ENCODE measurements at places on chromosomes 2 and 18.
A peak's percentile ranks its signal among the peaks of the same experiment; 100 is the strongest.

- no peak for DNase-seq
These were observed 24.3 kb downstream of the STAT4 start for GRCh38 chr2:191126386-191127085.

GRCh38 chr2:202196727-202197126, 41.7 kb downstream of the SUMO1 start:
- DNase-seq = no peak

GRCh38 chr2:206084439-206084869, 1.5 kb downstream of the INO80D start:
- peak; percentile 72 for DNase-seq

GRCh38 chr2:143347271-143347695, 218.1 kb downstream of the ARHGAP15 start:
- DNase-seq = no peak

DNA sequence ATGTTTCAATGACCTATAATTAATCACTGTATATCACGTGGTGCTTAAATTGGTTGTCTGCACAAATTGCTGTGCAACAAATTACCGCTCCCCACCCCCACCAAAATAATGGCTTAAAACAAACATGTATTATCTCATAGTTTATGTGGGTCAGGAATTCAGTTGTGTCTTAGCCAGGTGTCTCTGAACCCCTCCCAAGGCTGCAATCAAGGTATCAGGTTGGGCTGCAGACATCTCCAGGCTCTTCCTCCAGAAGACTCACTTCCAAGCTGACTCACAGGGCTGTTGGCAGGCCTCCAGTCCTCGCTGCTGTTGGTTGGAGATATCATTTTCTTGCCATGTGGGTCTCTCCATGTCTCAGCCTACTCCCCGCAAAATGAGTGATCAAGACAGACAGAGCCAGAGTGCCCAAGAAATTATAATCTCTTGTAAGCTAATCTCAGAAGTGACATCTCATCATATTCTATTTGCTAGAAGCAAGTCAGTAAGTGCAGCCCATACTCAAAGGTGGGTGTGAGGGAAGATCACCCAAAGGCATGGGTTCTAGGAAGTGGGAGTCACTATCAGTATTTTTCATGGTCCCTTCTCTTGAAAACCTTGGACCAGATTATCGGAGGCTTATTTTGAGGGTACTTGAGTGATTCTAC, 38.4 kb downstream of the SPC25 start:
- DNase-seq = peak; percentile 30

DNA sequence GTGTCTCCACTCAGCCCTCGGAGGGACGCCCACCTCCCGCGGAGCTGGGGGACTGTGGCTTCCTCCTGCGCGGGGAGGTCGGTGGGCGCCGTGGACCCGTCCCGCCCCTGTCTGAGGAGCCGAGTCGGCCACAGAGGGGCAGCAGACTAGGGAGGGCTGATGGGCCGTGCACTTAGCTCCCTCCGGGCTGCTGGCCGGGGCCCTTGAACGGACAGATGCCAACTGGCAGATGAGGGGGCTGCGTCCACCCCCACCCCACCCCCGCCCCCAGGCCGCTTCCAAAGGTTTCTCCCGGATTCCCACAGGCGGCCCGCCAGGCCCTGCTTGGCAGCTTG, 10.4 kb upstream of the UBE2F start:
- DNase-seq = no peak

- no peak for DNase-seq
These were observed 11.7 kb downstream of the WDR7 start for GRCh38 chr18:56662902-56663301.

- no peak for DNase-seq
These were observed 136.5 kb downstream of the UBR3 start for GRCh38 chr2:169963786-169964185.

DNA sequence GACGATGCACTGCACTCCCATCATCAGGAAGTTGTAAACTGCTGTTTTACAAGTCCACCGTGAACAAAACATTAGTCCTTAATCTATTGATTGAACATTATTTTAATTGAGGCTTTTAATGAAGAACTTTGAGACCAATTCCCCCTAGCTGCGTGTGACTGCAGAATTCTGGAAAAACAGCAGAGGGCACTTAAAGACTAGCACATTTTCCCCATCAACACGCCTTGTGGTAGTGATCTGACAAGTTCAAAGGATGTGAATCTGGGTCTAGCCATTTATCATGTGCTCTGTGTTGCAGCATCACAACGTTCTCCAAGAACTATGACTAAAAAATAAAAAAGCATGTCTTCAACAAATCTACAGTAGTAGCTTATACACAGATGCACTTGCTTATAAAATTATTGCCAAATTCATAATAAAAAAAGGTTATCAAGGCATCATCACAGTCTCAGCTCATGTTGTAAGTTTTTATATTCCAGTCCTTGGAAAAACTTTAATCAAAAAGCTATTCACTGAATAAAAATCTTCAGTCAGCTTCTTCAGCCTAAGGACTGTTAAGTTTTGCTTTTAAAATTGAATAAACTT, 35.8 kb downstream of the SKOR2 start:
- peak; percentile 6 for DNase-seq

- DNase-seq = peak; percentile 49
These were observed 31.3 kb downstream of the KIAA2012 start for GRCh38 chr2:202104286-202104870.

DNA sequence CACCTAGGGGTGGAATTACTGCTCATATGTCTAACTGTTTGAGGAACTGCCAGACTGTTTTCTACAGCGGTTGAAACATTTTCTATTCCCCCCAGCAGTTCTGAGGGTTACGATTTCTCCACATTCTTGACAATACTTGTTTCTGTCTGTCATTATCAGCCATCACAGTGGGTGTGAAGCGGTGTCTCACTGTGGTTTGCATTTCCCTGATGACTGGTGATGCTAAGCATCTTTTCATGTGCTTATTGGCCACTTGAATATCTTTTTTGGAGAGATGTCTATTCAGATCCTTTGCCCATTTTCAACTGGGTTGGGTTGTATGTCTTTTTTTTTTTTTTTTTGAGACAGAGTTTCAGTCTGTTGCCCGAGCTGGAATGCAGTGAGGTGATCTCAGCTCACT, 63.0 kb downstream of the ADNP2 start:
- no peak for DNase-seq

DNA sequence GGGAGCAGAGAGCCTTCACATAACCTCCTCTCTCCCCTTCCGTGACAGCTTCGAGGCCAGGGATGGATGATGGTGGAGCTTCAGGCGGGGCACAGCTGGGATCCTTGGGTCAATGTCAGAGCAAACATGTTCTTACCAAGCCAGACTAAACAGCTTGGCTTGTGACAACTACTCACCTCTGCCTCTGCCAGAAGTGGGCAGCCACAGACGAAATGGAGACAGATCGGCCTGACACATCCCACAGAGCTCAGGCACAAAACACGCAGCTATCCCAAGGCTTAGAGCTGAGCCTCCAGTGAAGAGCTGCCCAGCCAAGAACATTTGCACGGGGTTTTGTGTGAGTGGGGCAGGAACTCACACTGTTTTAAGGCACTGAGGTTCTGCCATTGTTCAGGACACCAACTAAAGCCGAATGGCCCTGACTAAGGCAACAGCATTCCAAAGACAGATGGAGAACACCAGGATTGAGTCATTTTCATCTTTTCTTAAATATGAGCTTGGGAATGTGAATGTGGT, 12.8 kb downstream of the PXDN start:
- DNase-seq = no peak

GRCh38 chr2:196263181-196263747, 91.9 kb upstream of the STK17B start:
- no peak for DNase-seq

DNA sequence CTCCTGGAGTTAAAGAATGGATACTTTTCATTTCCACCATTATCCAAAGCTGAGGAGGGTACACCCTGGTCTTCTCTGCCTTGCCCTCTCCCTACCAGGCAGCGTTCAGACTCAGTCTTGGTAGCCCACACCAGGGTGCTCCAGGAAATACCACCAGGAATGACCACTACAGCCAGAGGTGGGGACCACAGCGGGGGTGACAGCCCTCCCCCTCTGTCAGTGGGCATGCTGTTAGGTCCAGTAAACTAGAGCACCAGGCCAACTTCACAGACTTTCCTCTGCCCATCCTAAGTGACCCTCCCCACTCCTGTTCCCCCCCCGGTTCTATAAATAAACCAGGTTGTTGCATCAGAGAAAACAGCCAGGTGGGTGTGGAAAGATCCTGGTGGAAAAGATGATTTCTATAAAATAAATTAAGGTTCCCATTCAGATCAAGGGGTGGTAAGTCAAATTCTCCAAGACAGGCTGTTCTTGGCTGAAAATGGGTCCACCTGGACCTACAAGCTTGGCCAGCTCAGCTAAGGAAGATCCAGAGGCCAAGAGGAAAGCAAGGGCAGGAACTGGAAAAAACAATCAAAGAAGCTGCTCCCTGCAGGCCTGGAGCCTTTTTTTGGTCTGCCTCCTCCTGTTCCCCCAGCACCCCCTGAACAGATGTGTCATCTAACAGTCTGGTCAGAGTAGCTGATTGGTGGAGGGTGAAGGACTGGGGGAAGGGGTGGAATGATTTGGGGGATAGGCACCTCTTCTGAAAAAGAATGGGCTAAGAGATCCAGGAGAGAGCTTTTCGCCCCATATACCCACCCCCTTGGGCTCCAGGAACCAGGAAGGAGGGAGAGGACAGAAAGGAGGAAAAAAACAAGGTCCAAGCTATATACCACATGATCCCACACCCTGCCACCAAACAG, 2.3 kb downstream of the RAB11FIP5 start:
- no peak for DNase-seq

DNA sequence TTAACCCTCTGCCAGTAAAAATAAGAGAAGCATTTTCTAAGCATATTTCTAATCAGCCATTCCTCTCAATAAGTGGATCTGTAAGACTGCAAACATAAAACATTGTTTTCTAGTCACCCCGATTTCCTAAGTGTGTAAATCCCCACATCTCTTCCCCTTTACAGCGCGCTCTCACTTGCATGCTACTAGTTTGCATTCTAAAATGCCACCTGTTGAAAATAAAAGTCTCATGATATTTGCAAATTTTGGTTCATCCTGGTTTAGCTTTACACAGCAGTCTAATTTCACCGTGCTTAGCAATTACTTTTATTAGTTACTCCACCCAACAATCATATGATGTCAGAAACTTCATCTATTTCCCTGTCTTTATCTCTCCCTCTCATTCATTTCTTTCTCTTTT, 1230.7 kb upstream of the ZEB2 start:
- no peak for DNase-seq

- no peak for DNase-seq
These were observed 48.0 kb downstream of the ARHGAP15 start for GRCh38 chr2:143177096-143177786.

GRCh38 chr18:27673861-27674260, 488.8 kb upstream of the CHST9 start:
- no peak for DNase-seq

- no peak for DNase-seq
These were observed 32.8 kb downstream of the MSH6 start for GRCh38 chr2:47815764-47816163.

DNA sequence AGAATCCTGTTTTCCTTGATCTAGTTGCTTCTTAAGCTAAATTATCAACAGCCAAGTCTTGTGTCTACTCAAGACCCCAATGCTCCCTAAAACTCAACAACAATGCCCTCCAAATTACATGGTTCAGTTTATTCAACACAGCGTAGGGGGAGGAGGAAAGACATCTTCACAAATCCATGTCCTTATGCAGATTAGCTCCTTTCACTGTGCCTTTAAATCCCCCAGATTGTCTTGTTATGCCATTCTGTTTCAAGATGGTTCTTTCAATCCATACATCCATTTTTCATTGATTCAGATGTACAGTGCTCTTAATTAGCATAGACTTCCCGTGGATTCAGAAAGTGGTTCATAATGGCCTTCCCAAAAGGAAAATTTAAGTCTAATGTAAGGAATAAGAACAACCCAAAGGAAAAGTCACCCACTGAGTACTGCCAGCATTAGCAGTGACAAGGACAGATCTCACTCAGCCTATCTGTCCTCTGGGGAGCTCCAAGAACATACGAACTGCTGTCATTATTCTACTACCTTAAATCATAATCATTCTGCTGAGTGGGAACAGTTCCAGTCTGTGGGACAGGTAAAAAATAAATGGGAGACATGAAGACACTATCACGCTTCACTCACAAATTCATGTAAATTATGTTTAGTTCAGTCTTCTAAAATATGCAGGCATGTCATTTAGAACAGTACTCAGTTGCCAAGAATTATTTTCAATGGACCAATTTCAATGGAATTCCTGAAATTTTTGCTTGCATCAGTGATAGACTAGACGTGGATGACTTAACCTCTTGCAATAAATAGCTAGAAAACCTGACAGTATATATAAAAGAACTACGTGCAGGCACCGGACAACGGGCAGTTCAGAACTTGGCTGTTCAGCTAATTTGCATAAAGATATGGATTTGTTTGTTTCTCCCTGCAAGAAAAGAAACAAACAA, 58.9 kb upstream of the RNU4ATAC start:
- no peak for DNase-seq

DNA sequence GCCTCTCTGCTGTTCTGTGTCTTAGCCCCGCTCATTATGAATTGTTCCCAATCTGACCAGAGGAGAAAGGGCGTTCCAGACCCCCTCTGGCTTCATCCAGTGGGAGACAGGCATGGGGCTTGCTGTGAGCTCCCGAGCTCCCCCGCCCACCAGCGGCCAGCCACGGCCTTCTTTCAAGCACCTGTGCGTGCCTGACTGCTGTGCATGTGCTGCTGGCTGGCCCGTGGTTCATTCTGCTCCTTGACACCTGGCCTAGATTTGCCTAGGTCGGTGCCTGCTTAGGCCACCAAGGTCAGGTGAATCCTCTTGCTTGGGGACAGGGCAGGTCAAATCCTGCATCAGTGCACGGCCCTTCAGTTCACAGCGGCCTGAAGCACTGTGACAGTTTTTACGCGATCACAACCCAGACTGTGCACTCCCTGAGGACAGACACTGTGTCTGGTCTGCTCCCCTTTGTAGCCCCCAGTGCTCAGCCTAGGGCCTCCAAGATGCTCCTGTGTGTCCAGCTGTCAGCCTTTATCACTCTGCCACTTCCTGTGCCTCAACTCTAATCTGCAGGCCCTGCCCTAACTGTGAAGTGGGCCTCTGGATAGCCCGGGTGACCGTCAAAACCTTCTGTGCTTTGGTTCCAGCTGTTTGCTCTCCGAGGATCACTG, 3.6 kb upstream of the LPIN1 start:
- DNase-seq = no peak

GRCh38 chr2:231970461-231970860, 8.9 kb downstream of the DIS3L2 start:
- no peak for DNase-seq

- no peak for DNase-seq
These were observed 80.1 kb upstream of the CTNNA2 start for GRCh38 chr2:79432731-79433146.

- no peak for DNase-seq
These were observed 20.8 kb upstream of the MYO3B start for GRCh38 chr2:170157025-170157684.

DNA sequence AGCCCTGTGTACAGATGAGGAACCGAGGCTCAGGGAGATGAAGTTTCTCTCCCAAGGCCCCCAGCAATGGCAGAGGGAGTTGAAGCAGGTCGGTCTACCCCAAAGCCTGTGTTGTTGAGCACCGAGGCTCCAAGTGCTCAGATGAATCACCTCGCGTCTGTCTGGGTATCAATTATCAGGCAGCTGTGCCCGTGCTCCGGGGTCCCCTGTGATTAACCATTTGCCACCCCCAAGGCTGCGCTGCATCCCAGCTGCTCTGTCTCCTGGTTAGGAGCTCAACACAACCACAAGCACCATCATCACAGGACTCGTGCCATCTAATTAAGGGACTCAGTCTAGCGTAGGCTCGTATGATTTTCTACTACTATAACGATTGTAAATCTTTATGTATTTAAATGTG, 27.1 kb downstream of the LIPG start:
- DNase-seq = no peak

GRCh38 chr2:11722292-11723060, 24.0 kb upstream of the LPIN1 start:
- DNase-seq = no peak

All from H54 (cell line).